AG10803 (cell line): ENCODE measurements at places on chromosomes 2 and 18.

DNA sequence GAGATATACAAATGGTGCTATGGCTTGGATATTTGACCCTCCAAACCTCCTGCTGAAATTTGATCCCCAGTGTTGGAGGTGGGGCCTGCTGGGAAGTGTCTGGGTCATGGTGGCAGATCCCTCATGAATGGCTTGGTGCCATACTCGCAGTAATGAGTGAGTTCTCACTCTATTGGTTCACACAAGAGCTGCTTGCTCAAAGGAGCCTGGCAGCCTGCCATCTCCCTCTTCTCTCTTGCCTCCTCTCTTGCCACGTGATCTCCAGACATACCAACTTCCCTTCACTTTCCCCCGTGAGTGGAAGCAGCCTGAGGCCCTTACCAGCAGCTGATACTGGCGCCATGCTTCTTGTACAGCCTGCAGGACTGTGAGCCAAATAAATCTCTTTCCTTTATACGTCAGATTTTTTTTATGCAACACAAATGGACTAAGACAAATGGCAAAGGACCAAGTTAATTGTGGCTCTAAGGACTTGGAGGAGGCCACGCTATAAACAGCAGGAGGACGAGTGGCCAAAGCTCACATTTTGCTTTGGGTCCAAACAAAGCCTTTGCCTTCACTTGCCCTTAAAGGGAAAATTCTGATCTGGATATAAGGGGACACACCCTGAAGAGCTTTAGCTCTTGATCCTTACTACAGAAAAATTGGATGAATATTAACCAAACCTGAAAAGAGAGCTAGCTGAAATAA lies 214.7 kb downstream of the SS18 start:
- no peak for DNase-seq

- no peak for DNase-seq
Measured at GRCh38 chr2:196018037-196018436, 50.6 kb downstream of the DNAH7 start.

DNA sequence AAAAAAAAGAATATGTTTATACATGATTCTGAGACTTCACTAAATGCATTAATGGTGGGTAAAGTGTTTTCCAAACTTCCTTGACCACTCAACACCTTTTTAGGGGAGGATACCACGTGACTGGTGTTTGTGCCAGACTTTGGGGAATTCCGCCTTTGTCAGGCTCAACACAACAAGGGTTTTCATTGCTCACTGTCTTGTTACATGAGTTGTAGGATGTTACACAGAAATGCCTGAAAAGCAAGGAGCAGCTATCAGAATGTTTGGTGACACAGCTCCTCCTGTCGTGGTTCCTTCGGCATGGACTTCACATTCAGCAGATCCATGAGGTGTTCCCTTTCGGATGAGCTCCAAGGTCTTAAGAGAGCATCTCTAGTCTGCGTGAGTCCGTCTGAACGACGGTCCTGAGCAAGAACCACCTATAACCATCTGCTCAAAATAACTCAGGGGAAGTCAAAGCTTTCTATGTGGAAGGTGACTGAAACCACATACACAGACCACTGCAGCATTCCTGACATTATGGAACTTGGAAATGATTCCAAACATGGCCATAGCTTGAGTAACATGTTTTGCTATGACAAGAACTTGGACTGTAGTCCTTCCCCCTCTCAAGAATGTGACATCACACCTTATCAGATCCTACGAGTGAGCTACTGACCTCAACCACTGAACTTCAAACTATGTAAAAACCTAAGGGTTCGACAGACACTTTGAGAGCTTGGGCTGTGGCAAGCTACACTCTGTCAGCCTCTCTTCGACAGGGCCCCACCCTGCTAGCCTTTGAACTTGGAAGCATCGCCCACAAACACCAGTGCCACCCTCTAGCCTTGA lies 57.5 kb downstream of the MCFD2 start:
- peak; percentile 99 for DNase-seq

DNA sequence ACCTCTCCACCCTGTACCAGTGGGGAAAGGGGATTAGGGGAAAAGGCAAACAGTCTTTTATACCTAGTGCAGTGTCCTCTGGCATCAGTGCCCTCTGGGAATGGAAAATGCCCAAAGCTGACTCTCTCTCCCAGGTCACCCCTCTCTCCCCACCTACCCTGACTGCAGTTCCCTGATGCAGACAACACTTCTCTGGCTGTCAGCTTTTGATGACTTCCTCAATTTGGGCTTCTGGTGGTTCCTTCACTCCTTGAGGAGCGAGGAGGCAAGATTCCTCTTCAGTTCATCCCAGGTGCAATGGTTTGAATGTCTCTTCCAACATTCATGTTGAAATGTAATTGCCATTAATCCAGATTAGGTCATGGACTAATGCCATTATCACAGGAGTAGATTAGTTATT lies 19.7 kb upstream of the PPM1B start:
- DNase-seq: no peak

- peak; percentile 17 for DNase-seq
Measured at GRCh38 chr18:79403723-79404566, 8.2 kb downstream of the NFATC1 start.
